CD4-positive, alpha-beta T cell (primary cell): ENCODE measurements at places on chromosomes 13 and 19.

DNA sequence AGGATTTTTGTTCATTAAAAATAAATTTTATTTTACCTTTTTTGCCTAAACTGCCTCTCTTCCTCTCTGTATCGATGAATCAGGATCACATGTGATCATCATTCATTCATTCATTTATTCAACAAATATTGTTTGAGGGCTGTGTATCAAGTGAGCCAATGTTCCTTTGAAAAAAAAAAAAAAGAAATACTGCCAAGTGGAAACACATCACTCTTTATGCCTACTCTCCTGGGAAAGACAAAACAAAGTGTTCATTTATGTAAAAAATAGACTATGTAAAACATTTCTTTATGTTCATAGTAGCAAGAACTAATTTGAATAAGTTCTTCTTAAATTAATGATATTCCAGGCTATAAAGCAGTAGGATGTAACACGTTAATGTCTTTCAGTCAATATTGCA lies 233.1 kb downstream of the POSTN start:
- DNase-seq: no peak

DNA sequence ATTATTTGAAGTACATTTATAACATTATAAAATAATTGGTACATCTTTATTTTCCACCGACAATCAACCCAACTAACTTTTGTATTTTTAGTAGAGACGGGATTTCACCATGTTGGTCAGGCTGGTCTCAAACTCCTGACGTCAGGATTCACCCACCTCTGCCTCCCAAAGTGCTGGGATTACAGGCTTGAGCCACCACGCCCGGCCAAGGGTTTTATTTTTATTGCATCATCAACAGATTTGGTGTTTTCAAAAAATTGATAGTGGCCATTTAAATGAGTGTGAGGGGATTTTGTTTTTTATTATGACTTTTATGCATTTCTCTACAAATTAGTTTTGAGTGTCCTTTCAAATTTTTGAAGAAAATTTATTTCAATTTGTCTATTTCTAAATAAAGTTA lies 10.6 kb downstream of the ZNF726 start:
- no peak for DNase-seq

DNA sequence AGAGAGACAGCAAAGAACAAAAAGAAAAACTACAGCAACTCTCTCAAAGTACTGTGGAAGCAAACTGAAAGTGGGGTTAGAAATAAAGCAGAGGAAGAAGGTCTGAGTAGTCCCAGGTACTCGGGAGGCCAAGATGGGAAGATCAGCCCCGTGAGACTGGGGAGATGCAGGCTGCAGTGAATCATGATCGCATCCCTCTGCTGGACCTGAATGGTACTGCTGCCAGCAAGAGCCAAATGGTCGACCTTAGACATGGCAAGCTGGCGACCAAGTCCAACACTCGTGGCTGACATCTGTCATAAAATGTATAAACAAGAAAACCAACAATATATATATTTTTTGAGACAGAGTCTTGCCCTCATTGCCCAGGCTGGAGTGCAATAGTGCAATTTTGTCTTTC lies 33.7 kb upstream of the ZNF724 start:
- DNase-seq: peak; percentile 83

DNA sequence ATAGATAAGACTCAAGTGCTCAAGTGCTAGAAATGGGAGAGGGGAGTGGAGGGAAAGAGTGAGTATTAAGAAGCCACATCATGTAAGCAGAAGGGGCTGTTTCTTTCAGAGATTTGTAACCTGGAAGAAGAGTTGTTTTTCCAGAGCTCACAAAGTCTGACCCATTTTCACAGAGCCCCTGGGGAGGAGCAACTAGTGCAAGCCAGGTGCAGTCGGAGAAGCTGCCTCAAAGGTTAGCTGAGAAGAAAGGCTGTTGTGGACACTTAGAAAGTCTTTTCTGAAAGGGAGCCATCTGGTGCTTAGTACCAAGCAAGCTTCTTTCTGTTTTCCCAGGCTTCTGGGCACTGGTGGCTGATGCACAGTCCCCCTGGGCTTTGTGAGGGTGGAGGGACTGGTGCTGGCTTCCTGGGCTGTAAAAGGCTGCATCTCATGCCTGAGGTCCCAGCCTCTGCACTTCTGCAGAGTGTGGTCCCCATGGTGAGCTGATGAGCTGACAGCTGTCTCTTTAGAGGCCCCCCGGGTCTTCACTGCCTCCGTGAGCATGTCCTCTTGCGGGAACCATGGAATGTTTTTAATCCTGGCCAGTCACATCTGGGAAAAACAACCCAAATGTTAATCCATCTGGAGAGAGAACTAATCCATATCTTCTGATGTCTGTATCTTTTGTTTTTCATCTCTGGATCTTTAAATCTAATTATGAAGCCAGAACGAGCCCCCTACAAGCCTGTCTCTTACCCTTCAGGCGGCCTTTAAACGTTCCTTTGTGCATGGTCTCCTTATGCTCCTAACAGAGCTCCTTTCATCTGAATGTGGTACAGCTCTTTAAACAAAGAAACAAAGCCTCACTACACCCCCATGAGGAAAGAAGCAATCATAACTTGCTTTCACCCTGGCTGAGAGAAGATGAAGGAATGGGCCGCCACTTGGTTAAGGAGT lies 40.2 kb downstream of the OLFM4 start:
- DNase-seq: no peak
